T1000 (cell line): ENCODE measurements at places on chromosomes 12 and 14.

- no peak for DNase-seq
Measured at GRCh38 chr14:73816393-73816816, 35.2 kb upstream of the PTGR2 start.

DNA sequence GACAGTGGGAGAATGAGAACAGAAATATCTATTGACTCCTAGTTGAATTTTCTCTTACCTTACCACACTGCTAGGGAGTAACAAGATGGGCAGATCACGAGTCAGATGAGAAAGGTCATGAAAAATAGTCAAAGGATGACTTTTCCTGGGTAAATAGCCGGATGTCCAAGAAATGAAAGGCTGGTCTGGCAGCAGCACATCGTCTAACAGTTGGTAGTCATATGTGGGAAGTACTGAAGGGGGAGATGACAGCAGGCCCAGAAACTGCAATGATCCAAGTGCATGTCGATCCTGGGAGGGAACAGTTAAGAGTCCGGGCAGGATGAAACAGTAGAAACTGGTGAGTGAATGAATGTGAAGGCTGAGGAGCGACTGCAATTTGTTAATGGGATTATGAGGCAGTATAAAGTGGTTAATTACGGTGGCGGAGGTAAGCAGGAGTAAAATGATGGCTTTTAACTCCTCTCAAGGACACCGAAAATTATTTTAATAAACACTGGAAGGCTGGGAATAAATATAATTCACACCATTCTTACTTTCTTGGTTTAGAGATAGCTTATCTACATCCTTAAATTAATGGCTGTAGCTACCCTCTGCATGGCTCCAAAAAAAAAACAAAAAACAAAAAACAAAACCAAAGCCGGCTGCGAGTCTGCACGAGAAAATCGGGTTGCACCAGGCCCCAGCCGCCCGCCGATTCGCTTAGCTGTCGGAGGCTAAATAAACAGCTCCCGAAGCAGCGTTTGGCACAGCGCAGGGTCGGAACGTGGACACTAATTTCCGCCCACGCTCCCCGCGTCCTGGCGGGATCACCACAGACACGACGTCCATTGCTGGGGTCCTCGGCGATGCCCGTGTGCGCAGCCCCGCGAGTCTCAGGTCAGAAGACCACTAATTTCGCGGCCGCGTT is 1.0 kb upstream of the ERC1 start:
- DNase-seq: no peak

- DNase-seq: no peak
Measured at GRCh38 chr14:38752341-38752740, 350.7 kb downstream of the SEC23A start.

- no peak for DNase-seq
Measured at GRCh38 chr12:125218952-125219351, 153.7 kb downstream of the AACS start.

- DNase-seq: no peak
Measured at GRCh38 chr12:6489449-6489848, 3.6 kb downstream of the MRPL51 start.

DNA sequence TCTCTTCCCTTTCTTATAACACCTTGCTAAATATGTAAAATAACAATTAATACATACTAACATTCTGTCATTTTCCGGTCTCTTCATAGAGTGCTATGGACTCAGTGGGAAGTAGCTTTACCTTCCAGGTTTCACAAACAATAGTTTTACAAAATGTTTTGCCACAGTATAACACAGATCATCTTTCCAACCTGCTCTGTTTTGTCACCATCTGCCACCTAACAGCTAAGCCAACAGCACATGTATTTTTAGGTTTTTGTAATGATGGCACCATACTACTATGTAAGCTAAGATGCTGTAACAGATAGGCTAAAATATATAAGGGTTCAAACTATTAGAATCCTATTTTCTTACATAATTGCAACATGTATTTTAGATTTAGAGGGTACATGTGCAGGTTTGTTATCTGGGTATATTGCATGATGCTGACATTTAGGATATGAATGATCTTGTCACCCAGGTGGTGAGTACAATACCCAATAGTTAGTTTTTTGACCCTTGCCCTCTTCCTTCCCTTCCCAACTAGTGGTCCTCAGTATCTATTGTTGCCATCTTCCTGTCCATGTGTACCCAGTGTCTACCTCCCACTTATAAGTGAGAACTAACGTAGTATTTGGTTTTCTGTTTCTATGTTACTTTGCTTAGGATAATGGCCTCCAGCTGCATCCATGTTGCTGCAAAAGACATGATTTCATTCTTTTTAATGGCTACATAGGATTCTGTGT is 8.7 kb downstream of the RHOJ start:
- DNase-seq: no peak

- no peak for DNase-seq
Measured at GRCh38 chr12:98149691-98150210, 365.6 kb upstream of the TMPO start.

- no peak for DNase-seq
Measured at GRCh38 chr12:122981587-122982476, 1.4 kb downstream of the ARL6IP4 start.

GRCh38 chr12:111887926-111888745 is 46.1 kb downstream of the MAPKAPK5 start:
- no peak for DNase-seq

GRCh38 chr14:69615496-69616407 is 4.4 kb downstream of the SUSD6 start:
- no peak for DNase-seq
